Foreskin keratinocyte (primary cell): ENCODE measurements at places on chromosomes 7 and 10. TPM values are rescaled to one million over a fixed set of nuclear protein-coding genes. Genes with fewer than 3 reads are reported as not detected.
A peak's percentile ranks its signal among the peaks of the same experiment; 100 is the strongest.

ERV3-1 gene
- 1.7 and 2.2 TPM in 2 replicates for total RNA-seq

PSD gene
- 0.14 and 0.24 TPM in 2 replicates for total RNA-seq

SHH gene
- total RNA-seq: 0.11 TPM in 1 of 2 replicates, not detected in the other

CCDC146 gene
- total RNA-seq: 1.2 and 1.7 TPM in 2 replicates

LIPN gene
- total RNA-seq: not detected in 2 replicates

TYW1B gene
- total RNA-seq: 1.1 and 1.4 TPM in 2 replicates

OPN1SW gene
- total RNA-seq: not detected in 2 replicates

ZNF487 gene
- total RNA-seq: 2.7 and 3.0 TPM in 2 replicates

IL6 gene
- 0.28 TPM in 1 of 2 replicates, not detected in the other for total RNA-seq

PAPOLB gene
- not detected in 2 replicates for total RNA-seq

GRCh38 chr7:4809091-4809591 lies 33.7 kb downstream of the AP5Z1 start:
- DNase-seq: no peak

DNA sequence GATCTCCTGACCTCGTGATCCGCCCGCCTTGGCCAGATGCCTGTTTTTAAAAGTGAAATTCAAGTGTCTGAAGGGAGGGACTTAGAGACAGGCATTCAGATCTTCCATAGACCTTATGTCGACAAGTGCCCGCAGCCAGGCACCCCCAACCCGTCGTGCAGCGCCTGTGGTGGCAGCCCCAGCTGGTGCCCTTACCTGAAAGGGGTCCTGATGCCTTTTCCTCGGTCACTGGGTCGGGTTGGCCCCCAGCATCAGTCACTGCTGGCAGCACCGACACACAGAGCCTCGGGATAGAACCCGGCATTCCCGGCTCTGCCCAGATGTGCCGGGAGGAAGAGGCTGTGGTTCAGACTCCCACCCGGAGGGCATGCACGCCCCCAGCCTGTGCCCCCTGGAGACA lies 23.3 kb downstream of the LRRC27 start:
- no peak for DNase-seq

GRCh38 chr7:84271543-84271942 lies 77.0 kb upstream of the SEMA3A start:
- DNase-seq: no peak

DNA sequence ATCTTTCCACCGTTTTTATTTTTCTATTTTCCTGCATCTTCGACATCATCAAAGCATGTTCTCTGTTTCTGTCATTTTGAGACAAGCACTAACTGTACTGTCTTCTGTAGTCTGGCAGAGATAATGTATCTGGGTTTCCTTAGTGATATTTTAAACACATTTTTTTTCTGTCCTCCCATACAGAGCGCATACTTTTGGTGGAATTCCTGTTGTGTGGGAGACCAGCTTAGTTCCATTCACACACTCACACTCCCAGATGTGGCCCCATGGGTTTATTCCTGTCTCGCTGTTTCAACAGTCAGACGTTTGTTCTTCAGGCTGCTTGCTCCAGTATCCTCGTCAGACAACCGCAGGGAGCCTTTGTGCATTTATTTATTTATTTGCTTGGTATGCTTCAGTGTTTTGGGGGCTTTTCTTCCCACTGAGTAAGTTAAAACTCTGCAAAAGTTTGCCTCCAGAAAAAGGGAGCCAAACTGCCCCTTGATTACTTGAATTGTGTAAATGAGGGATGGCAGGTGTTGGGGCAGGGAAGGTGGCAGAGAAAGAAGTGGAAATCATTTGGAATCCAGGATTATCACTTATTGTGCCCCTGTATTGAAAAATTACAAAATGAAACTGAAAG lies 456.8 kb upstream of the KLF6 start:
- DNase-seq: peak; percentile 61

DNA sequence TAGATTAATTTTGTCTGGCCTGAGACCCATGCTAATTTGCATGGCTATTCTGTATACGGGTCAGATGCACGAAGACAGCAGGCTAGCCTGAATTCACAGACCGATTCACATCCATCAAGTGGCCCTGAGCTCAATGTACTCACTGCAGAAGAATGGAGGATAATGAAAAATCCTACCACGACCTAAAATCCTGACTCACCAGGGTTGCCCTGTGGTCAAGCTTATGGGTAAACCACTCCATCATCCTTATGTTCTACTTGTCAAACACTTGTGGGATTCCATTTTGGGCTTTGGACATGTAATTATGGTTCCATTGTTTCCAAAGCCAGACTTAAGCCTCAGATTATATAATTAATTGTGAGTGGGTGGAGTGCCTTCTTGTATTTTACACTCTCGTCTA lies 110.4 kb upstream of the ZNF438 start:
- no peak for DNase-seq

- DNase-seq: no peak
Observed at GRCh38 chr10:124955868-124956267, 13.9 kb downstream of the ZRANB1 start.

DNA sequence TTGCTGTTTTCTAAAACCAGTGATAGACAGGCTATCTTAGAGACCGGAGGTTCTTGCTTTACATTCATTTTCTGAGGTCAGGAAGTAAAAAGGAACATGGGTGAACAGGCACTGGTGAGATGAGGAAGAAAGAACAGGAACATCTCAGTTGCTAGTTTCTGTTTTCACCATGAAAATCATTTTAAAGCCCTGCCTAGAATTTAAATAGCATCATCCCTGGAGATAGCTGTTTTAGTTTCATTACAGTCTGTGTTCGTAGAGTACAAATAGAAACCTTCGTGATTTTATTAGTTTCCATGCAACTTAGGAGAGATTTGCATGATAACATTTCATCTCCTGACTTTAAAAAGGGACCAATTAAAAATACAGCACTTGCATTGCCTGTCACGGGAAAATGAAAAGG lies 14.7 kb downstream of the KCNMA1 start:
- DNase-seq: no peak

DNA sequence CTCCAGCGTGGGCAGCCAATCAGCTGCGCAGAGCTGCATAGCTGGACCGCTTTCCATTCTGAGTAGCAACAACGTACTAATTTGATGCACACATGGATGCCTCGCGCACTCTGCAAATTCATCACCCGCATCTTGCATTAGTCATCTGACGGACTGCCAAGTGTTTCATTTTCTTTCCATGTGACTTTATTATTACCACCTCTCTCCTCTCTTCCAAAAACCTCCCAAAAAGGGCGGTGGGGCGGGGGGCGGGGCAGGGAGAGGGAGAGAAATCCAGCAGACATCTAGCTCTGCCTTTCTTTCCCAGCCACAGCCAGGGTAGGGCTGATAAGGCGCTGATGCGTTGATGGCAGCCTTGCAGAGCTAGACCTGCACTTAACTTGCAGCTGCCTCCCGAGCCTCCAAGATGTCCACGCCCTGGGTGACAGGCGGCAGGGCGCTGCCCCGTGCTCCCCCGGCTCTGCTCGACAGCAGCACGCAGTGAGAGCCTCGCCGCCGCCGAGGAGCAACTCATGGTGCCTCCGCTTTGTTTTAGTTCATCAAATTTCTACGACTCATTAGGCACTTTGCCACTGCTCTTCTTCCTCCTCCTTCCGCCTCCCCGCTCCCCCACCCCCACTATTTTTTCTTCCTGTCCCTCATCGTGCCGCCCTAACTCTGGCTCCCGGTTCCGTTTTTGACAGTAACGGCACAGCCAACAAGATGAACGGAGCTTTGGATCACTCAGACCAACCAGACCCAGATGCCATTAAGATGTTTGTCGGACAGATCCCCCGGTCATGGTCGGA lies 147.3 kb downstream of the CELF2 start:
- DNase-seq: peak; percentile 47

GRCh38 chr10:67612577-67613537 lies 83.1 kb downstream of the CTNNA3 start:
- DNase-seq: no peak

GRCh38 chr7:150992833-150993302 lies 2.1 kb downstream of the NOS3 start:
- no peak for DNase-seq

- DNase-seq: no peak
Observed at GRCh38 chr7:12565873-12566272, 4.6 kb upstream of the SCIN start.

- no peak for DNase-seq
Observed at GRCh38 chr10:29473406-29474100, 161.2 kb downstream of the SVIL start.

- DNase-seq: no peak
Observed at GRCh38 chr10:50497758-50498157, 126.0 kb downstream of the SGMS1 start.

DNA sequence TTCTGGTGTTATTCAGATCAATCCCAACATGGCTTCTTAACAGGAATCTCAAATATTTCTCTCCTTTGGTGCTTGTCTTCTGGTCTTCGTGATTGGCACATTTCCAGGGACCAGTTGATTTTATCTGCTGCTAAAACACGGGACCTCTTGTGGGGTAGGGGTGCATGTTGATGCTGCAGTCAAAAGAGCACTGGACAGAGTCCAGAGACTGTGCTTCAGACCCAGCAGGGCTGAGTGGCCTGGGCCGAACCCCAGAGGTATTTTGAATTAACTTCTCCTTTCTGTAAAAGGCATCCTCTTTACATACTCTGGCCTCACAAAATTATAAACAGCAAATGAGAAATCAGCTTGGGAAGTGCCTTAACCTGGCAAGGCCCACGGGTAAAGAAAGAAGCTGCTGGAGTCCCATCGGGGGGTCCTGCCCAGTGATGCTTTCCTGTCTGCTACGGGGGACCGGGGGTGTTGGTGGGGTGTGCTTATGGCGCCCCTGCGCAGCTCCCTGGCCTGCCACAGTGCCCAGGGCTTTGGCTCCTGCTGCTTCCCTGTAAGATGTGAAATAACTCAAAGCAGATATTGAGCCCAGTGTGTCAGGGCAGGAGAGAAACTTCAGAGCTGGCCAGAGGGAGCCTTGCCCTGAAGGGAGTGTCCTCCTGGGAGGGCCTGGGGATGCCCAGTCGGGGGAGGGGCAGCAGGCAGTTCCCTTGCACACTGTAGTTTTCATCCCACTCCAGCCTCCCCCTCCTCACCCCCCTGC lies 230.5 kb downstream of the TCF7L2 start:
- DNase-seq: no peak

- peak; percentile 21 for DNase-seq
Observed at GRCh38 chr10:25875556-25876165, 58.4 kb upstream of the MYO3A start.

GRCh38 chr7:3067193-3067592 lies 23.5 kb upstream of the CARD11 start:
- no peak for DNase-seq

DNA sequence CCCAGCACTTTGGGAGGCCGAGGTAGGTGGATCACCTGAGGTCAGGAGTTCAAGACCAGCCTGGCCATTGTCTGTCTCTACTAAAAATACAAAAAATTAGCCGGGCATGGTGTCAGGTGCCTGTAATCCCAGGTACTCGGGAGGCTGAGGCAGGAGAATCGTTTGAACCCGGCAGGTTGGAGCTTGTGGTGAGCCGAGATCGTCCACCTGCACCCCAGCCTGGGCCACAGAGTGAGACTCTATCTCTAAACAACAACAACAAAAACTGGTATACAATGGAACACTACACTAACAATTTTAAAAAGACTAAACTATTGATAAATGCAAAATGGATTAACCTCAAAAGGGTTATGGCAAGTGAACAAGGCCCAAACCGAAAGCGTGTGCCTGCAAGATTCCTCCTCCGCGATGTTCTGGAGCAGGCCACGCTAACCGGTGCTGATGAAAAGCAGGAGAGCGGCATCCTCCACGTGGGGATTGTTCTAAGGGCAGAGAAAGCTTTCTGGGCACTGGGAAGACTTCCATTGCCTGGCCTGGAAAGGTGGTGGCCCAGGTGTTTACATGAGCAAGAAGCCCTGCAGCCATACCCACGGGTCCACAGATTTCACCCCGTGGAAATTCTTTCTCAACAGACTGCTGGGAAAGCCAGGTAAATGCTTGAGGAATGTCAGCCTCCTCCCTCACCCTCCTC lies 53.8 kb downstream of the PDGFA start:
- DNase-seq: no peak

GRCh38 chr7:7764520-7765396 lies 46.4 kb upstream of the RPA3 start:
- no peak for DNase-seq

- DNase-seq: no peak
Observed at GRCh38 chr7:111014079-111014478, 76.8 kb upstream of the LRRN3 start.

DNA sequence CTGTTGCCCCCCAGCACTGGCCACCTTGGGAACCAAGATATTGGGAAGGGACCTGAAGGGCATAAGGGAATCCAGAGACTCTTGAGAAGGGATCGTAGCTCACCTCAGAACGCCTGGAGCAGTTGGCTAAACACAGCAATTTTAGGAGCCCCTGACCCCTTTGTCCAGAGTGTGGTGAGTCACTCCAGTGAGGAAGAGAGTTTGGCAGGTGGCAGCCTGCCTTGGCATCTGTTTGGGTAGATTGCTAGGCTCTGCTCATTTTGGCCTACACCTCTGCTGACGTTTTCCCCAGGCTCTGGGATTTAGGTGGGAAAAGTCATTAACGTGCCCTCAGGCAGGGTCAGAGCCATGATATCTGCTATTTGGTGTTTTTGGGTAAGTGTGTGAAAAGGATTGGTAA lies 100.6 kb downstream of the GRB10 start:
- no peak for DNase-seq

DNA sequence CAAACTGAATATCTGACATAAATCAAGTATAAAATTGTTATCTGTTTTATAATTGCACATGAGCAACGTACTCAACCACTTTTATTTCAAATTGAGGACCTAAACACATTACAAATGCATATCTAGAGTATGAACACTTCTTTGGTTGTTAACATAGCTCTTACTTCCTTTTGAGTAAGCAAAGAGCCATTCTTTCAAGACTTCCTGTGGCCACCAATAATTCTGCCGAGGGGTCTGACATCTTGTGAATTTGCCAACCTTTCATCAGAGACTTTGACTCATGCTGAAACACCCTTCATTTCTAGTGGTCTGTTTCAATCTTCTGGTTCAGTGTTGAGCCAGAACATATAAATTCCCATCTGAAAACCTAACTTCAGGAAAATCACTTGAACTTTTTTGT lies 59.4 kb downstream of the CDK14 start:
- DNase-seq: peak; percentile 87

DNA sequence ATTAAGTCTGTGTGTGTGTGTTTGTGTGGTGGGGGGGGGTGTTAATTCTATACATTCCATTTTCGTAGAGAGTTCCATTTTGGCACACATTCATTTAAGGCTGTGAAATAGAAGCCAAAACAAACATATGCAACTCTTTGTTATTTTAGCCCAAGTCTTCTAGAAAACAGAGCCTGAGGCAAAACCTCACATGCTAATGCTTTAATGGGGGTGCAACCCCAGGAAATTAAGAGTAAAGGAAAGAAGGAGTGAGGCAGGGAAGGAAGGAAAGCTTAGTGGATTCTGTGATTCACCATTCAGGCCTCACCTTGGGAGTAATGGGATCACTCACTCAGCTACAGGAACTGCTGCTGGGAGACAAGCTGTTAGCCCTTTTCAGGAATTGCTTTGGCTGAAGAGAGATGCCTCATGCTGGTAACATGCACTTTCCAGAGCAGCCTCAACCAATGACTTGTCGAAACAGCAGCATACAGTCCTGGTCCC lies 73.0 kb upstream of the CTTNBP2 start:
- DNase-seq: peak; percentile 88

- no peak for DNase-seq
Observed at GRCh38 chr7:155234158-155234492, 63.6 kb upstream of the INSIG1 start.

- DNase-seq: no peak
Observed at GRCh38 chr7:52233248-52233647, 802.2 kb upstream of the POM121L12 start.

- DNase-seq: no peak
Observed at GRCh38 chr10:21530641-21531040, 3.4 kb upstream of the MLLT10 start.
